ENCODE measurements at places on chromosomes 13 and 19.

- no peak for DNase-seq
These were observed 151.5 kb upstream of the RXFP2 start for GRCh38 chr13:31587698-31588266.

DNA sequence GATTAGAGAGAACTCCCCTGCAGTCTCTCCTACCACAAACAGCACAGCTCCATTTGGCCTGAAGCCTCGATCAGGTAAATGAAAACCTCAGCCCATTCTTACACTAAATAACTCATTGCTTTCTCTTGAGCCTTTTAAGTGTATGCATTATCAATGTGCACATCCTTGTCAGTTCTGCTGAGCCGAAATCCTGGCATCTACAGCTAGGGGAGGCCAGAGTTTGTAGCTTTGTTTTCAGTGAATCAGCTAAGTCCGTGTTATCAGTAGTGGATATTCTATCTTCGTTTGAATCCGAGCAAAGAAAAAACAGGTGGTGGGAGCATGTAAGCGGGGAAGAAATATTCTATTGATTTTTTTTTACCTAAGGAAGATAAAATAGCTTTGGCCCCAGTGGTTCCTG is 84.4 kb downstream of the ESD start:
- DNase-seq: no peak

DNA sequence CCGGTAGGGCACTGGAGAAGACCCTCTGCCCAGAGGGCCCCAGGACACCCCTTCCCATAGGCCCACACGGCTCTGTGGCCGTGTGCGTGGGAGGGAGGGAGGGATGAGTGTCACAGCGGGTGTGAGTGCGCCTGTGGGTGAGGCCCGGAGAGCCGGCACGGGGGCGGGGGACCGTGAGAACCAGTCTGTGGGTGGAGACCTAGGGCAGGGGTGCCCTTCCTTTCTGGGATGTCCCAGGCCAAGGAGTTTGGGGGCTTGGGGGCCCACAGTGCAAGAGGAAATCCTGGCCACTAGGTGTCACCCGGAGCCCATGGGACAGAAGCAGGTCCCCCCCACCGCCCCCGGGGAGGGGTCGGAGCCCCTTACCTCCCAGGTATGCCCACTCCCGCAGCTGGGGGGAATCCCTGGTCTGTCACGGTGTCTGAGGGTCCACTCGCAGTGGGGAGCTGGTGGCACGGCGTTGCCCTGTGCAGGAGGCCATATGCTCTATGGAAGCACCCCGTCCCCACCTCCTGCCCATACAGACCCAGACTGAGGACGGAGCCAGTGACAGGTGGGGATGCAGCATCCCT is 16.0 kb upstream of the SLC7A10 start:
- DNase-seq: no peak

DNA sequence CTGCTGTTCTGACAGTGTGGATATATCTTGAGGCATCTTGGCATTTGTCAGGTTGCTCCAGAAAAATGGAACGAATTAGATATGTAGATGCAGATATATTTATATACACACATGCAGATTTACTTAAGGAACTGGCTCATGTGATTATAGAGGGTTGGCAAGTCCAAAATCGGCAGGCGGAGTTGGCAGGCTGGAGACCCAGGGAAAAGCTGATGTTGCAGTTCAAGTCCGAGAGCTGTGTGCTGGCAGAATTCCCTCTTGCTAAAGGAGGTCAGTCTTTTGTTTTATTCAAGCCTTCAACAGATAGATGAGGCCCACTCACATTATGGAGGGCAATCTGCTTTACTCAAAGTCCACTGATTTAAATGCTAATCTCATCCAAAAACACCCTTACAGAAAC is 24.4 kb upstream of the CSNK1A1L start:
- DNase-seq: no peak

DNA sequence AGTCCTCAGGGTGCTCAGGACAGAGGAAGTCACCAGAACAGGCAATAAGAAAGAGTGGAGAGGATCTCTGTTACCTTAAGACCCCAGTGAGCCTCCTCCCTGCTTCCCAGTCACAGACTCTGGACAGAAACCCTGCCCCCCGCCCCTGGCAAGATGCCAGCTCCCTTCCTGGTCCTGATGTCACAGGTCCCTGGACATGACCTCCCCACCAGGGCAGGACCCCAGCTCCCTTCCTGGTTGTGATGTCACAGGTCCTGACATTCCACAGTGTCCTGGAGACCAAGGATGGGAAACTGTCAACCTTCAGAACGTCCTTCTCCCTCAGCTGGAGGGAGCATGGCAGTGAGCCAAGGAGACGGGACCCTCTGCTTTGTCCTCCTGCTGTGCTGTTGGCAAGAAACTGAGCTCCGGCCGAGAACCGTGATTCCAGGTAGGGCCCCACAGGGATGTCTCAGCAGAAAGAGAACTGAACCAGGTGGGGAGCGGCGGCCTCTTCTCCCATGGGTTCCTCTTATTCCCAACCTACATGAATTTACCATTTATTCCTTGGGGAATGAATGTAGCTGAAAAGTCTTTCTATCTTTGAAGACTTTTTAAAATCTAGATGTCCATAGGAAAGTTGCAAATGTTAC is at the start of gene SPACA7:
TSS of gene SPACA7 (plus strand) at position 306 of the 632 bp plus-strand sequence. CDS start at position 337, 31 bp downstream.
- no peak for DNase-seq

- DNase-seq: no peak
These were observed 1082.9 kb downstream of the UQCRFS1 start for GRCh38 chr19:28130066-28130511.

GRCh38 chr19:33821871-33822270 is 25.2 kb downstream of the KCTD15 start:
- no peak for DNase-seq

DNA sequence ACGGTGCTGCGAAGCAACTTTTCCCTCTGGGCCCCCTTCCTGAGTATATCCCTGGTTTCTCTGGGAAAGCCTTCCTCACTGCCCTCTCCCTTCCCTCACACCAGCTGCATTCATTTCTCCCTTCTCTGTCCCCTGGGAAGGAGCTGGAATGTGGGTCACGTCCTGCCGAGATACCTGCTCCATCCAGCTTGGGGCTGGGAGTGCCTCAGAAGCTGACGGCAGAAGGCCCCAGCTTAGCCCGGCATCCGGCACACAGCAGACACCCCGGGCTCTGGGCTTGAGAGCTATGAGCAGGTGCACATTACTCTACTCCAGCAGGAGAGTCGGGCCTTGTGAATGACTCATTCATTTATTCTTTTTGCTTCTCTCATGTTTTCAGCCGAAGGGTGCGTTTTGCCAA is 170.6 kb downstream of the TEX29 start:
- DNase-seq: no peak

GRCh38 chr13:49112782-49113525 is 107.2 kb upstream of the MLNR start:
- DNase-seq: no peak
